GM12865 (cell line): ENCODE measurements at places on chromosomes 4 and X.
A peak's percentile ranks its signal among the peaks of the same experiment; 100 is the strongest.

GRCh38 chr4:157358851-157359250, 138.3 kb downstream of the GRIA2 start:
- no peak for DNase-seq

GRCh38 chr4:92175250-92175649, 128.5 kb upstream of the GRID2 start:
- DNase-seq = no peak

- no peak for DNase-seq
Observed at GRCh38 chrX:108426262-108426661, 12.0 kb downstream of the COL4A6 start.

DNA sequence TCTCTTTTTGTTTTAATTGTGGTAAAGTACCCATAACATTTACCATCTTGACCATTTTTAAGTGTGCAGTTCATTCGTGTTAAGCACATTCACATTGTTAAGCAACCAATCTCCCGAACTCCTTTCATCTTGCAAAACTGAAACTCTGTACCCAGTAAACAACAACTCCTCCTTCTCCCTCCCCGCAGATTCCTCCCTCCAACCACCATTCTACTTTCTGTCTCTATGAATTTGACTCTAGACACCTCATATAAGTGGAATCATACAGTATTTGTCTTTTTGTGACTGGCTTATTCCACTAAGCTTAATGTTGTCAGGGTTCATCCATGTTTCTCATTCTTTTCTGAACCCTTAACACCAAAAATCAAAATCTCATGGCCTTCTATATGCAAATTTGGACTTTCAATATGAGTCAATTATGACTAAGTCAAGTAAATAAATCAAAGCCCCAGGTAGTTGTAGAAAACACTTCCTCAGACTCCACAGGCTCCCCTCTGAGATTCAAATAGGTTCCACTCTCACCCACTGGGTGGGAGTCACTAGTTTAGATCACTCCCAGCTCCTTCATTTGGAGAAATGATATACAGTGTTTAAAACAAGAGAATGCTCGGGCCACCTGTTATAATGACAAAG, 9.8 kb upstream of the RTL5 start:
- DNase-seq = peak; percentile 45

DNA sequence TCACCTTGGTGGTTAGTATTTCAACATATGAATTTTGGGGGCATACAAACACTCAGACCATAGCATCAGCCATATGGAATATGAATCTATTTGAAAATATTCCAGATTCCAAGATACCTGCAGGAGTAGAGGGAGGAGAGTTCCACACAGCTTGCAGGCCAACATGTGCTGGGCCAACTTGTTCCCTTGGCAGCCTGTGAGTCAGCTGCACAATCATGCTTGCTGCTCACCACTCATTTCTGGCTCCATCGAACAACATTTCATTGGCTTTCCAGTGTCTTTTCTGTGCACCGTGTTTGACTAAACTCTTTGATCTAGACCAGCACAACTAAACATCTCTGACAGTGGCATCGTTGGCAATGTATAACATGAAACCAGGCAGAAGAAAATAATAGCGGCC, 282.5 kb upstream of the RASGEF1B start:
- no peak for DNase-seq

DNA sequence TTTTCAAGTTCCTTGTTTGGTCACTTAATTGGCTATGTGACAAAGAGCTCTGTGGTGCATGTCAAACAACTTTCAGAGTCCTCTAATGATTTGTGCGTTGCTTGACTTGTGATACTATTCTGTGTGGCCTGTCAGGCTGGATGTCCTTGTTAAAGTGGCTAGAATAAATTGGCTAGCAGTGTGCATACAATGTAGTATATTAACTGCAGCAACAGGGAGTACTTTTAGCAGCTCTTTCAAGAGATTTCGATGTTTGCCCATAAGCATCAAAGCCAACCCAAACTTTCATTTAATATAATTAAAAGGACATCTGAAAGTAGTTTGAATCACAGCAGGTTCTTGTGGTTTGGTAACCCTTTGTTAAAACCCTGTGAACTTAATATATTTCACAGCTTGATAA, 718.9 kb downstream of the ADGRL3 start:
- DNase-seq = no peak

DNA sequence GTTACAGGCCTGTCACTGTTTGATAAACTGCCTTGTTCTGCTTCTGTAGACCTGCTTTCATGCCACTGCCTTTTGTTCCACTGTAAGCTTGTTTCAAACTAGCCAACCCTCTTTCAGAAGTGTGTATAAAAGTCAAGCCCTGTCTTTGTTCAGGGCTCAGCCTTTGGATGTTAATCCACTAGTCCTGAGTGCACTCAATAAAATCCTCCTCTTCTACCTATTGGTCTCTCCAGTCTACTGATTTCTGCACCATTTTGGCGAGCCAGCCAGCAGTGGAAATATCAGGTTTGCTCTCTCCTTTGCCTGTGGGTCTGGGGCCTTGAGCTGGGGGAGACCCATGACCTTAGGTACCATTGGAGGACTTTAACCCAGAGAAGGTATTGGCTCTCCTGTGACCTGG, 901.6 kb upstream of the NDST4 start:
- DNase-seq = no peak

- DNase-seq = no peak
Observed at GRCh38 chr4:178070163-178070562, 627.9 kb upstream of the AGA start.

GRCh38 chr4:79013756-79014155, 74.5 kb upstream of the PAQR3 start:
- no peak for DNase-seq

DNA sequence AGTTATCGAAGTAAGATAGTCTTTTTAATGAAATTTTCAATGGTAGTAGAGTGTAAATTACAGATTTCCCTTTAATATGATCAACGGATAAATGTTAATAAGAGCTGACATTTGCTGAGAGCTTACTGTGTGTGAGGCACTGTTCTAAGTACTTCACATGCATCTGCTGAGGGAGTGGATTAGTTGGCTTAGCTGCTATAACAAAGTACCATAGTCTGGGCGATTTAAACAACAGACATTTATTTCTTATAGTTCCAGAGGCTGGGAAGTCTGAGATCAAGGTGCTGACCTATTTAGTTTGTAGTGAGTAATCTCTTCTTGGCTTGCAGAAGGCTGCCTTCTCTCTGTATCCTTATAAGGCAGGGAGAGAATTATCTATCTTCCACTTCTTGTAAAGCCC, 174.3 kb downstream of the CEP135 start:
- no peak for DNase-seq

GRCh38 chrX:138872537-138872936, 161.0 kb upstream of the FGF13 start:
- no peak for DNase-seq

DNA sequence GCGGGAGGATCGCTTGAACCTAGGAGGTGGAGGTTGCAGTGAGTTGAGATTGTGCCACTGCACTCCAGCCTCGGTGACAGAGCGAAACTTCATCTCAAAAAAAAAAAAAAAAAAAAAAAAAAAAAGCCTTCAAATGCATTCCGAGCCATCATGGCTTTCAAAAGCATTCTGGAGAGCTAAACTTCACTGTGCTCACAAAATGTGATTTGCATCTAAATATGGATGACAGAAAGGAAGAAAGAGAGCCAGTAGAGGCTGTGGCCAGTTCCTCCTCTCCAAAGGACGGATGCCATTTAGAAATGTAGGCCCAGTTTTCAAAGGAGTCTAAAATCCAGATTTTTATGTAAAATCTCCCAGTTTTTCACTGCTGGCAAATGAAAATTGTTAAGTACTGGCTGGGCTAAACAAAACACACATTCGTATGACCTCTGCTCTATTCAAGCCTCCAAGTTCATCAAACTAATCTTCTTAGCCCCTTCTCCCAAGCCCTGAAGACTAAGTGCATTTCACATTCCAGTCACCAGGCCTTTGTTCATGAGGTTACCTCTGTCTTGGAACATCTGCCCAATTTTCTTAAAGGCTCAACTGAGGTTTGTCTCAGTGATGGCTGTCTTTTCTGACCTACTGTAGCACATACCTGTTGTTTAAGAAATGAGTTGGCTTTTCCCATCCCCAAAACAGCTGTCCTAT, 22.0 kb downstream of the SLC25A43 start:
- no peak for DNase-seq

- peak; percentile 88 for DNase-seq
Observed at GRCh38 chr4:15778289-15779241, at the start of gene CD38. CD38 (plus strand) TSS chr4:15778328; CDS start chr4:15778415, 87 bp downstream.

DNA sequence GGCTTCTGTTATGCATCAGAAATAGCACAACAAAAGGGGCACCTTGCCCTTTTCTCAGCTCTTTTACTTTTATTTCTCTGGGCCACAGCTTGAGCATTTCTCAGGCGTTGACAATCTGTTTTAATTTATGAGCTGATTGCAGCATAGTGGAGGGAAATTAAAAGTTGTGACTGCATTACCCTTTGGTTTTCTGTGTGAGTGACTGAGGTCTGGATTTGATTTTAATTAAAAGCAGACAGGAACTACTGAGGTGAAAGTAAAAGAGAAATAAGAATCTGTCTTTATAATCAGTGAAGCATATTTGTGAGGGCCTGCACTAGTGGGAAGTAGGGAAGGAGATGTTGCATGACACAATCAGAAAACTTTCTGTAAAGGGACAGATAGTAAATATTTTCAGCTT, 43.4 kb upstream of the GEMIN8 start:
- no peak for DNase-seq

- no peak for DNase-seq
Observed at GRCh38 chr4:75003979-75004378, 71.1 kb downstream of the PARM1 start.

- no peak for DNase-seq
Observed at GRCh38 chr4:183624548-183624947, 34.4 kb downstream of the RWDD4 start.

- no peak for DNase-seq
Observed at GRCh38 chr4:142130666-142131065, 494.3 kb downstream of the IL15 start.

- no peak for DNase-seq
Observed at GRCh38 chr4:137471895-137472294, 60.4 kb downstream of the PCDH18 start.

DNA sequence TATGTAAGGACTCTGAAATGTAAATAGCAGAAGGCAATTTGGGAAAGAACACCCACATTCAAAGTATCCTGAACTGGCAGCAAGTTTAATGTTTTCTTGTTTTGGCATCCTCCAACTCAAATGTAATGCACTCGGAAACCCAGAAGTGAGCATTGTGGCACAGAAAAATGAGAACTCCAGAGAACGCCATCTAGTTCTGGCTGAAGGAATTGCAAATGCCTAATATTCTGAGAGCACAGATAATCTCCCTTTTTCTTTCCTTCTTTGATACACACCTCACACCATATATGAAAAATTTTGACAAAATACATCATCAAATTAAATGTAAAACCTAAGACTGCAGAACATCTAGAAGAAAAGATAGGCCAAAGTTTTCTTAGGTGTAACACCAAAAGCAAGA, 52.1 kb downstream of the PWWP3B start:
- no peak for DNase-seq

DNA sequence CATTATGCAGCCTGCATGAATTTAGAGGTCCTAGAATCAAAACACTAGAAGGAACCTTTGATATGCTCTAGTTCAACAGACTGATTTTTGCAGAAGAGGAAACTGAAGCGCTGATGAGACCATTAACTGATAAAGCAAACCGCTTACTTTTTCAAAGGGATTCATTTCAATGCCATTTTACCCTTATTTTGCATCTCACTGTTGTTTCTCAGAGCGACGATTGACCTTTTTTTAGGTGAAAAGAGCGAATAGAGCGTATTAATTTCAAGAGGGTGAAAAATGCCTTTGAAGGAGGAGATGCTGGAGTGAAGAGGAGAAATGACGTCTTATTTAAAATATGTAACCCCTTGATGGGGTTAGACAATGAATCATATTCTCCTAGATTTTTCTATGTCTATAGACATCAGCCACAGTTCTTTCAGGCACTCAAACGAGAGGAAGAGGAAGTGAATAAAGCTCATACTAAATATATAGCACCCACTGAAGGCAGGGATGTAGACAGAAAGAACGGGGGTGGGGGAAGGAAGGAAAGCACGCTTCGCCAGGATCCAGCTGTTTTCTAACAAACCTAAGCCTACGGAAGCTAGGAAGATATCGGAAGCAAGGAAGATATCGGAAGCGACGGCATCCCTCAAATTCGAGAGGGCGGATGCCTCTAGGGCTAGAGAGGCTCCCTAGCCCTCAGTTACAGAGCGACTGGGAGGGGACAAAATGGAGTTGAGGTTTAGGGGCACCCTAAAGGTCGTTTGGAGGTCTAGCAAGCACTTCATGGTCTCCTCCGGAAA, 848 bp downstream of the ACSL4 start:
- peak; percentile 33 for DNase-seq

DNA sequence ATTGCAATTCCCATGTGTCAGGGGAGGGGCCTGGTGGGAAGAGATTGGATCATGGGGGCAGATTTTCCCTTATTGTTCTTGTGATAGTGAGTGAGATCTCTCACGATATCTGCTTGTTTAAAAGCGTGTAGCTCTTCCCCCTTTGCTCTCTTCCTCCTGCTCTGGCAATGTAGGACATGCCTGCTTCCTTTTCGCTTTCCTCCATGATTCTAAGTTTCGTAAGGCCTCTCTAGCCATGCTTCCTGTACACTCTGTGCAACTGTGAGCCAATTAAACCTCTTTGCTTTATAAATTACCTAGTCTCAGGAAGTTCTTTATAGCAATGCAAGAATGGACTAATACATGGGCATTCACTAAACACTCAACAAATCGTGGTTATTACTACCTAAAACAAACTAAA, 37.2 kb upstream of the PAPSS1 start:
- no peak for DNase-seq

DNA sequence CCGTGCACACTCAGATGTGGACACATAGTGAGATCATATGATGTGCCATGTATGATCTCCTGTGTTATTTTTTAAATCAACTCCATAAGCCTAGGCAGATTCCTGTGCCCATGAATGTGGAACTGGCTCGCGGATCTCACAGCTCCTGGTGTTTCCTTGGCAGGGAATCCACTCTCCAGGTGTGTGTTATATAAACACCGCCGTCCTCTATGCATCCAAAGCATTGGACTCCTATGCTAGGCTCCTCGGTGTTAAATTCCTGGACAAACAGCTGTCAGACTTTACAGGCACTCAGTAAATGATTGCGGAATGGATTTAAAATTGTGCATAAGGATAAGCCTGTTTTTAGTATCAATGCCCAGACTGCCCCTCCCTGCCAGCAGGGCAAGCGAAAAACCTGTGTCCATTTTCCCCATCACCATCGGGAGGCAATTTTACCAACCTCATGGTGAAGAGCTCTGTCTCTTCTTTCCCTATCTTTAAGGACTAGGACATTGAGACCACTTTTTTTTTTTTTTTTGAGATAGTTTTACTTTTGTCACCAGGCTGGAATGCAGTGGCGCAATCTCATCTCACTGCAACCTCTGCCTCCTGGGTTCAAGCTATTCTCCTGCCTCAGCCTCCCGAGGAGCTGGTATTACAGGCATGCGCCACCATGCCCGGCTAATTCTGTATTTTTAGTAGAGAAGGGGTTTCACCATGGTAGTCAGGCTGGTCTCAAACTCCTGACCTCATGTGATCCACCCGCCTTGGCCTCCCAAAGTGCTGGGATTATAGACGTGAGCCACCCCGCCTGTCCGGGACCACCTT, 23.6 kb upstream of the GPR78 start:
- DNase-seq = no peak

- peak; percentile 72 for DNase-seq
Observed at GRCh38 chr4:38939165-38939564, 71.6 kb downstream of the FAM114A1 start.

- DNase-seq = no peak
Observed at GRCh38 chr4:82998898-82999297, 11.7 kb downstream of the LIN54 start.
